ENCODE measurements at places on chromosomes 7 and 10.

DNA sequence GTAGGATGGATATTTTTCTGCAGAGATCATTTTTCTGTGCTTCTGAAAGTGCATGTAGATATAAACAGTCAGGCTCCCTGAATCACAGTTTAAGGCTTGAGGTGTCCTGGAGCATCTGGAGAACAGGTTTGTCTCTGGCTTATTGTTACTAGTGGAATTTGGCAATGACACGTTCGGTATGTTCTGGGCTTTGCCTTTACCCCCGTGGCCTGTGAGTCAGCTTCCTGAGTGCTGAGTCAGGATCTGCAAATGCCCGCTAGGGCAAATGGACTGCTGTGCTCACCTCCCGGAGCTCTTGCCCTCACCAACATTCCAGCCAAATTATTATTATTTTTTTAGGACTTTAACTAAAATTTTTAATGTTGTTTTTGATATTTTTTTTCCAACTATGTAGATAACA is 192.5 kb upstream of the PRSS1 start:
- DNase-seq = no peak

- no peak for DNase-seq
Measured at GRCh38 chr7:105682341-105683060, 101.2 kb upstream of the EFCAB10 start.

DNA sequence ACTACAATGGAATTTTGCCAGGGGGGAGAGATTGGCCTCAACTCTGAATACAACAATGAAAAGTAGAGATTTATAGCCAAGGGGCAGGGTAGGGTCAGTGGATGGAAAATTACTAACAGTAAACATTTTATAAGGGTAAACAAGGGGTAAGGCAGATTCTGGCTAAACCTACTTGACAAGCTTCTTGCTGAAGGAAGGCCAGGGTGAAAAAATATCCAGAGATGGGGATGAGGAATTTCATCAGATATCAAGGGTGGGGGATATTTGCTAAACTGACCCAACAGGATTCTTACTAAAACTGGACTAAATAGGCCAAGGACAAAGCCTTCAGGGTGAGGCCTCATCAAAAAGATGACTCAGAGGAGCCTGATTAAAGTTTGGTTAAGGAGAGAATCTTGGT is 156.3 kb downstream of the RTKN2 start:
- DNase-seq = no peak

DNA sequence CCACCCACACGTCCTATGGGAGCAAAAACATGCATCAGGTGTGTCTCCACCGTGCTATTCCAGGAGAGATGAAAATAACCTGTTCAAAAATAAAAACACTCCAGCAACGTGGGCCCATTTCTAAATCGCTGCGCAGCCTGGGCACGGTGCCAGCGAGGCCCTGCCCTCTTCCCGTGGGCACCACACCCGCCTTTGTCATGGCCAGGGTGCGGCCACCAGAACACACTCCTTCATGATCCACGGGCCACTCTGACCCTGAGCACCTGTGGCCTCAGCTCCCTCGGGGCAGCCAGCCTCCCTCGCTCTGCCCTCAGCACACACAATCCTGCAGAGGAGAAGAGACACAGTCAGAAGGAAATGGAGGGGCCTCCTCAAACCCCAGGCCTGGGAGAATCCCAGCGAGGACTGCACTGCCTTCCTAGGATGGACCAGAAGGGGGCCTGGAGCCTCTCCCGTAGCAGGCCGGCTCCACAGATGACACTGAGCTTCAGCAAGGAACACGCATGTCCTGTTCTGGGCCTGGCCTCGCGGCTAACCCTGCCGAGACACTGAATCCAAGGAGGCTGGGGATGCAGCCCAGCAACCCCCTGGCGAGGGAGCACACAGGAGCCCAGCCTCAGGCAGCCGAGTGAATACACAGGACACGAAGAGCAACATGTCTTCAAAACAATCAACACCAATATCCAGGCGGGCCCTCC is 169.0 kb downstream of the MAD1L1 start:
- DNase-seq = no peak

GRCh38 chr10:44742248-44742647 is 168.9 kb upstream of the TMEM72 start:
- DNase-seq = no peak

DNA sequence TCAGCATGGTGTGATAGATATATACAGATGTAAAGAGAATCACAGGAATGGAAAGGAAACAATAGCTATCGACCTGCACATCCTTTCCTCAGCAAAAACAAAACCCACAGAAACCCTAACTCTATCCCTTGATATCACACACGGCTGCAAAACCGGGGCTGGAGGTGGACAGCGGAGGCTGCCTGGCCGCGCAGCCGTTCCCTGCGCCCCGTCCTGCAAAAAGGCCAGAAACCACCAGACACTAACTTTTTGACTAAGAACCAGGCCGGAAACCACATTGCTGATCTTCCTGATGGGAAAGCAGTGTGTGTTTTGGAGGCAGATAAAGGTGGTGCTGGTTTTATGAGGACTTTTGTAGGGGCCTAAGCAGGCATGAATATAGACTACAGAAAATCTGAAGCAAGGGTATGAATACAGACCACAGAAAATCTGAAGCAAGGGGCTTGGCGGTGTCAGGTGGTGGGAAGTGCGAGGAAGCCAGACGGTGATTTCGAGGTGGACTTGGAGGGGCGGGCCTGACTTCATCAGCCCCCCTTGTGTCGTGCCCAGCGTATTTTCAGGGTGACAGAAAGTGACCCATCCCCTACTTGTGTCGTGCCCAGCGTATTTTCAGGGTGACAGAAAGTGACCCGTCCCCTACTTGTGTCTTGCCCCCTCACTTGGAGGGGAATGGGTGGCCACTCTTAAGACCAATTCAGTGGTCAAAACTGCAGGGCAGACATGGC is 123.3 kb downstream of the WDR37 start:
- DNase-seq = no peak

DNA sequence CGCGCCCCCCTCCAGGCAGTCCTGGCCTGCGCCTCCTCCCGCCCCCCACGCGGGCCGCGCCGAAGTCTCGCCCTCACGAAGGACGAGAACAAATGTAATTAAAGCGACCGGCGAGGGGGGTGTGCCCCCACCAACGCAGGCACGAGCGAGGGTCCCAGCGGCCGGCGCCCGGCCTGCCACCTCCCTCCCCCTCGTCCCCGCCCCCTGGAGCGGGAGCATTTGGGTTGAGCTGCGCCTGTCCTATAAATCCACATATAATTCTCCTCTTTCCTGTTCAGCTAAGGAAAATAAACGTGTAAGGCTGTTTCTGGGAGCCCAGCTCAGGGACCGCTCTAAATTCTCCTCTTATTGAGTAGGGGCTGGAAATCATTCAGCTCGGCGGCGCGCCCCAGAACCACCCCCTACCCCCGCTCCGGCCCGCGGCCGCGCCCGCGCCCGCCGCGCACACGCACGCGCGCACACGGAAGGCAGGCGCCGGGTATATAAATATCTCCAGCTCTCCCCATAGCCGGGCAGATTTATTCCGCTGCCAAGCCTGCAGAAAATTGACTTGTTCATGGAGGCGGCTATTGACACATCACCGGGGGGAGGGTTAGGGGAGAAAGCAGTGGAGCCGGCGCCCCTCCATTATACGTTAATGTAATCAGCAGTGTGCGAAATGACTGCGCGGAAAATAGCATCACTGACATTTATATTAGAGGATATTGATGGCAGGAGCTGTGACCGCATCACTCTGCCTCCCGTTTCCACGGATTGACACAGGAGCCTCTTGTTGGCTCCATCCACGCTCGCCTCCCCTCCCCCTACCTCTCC is 61.6 kb upstream of the BTRC start:
- no peak for DNase-seq

GRCh38 chr7:127973832-127974231 is 57.4 kb downstream of the LRRC4 start:
- DNase-seq = no peak

DNA sequence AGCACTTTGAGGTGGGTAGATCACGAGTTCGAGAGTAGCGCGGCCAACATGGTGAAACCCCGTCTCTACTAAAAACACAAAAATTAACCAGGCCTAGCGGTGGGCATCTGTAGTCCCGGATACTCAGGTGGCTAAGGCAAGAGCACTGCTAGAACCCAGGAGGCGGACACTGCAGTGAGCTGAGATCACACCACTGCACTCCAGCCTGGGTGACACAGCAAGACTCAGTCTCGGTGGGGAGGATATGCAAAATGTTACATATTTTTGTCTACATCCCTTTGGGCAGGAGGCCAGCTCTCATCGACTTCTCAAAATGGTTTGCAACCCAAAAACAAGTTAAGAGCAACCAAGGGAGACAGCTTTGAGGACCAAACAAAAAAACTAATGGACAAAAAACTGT is 8.2 kb downstream of the ATE1 start:
- no peak for DNase-seq

DNA sequence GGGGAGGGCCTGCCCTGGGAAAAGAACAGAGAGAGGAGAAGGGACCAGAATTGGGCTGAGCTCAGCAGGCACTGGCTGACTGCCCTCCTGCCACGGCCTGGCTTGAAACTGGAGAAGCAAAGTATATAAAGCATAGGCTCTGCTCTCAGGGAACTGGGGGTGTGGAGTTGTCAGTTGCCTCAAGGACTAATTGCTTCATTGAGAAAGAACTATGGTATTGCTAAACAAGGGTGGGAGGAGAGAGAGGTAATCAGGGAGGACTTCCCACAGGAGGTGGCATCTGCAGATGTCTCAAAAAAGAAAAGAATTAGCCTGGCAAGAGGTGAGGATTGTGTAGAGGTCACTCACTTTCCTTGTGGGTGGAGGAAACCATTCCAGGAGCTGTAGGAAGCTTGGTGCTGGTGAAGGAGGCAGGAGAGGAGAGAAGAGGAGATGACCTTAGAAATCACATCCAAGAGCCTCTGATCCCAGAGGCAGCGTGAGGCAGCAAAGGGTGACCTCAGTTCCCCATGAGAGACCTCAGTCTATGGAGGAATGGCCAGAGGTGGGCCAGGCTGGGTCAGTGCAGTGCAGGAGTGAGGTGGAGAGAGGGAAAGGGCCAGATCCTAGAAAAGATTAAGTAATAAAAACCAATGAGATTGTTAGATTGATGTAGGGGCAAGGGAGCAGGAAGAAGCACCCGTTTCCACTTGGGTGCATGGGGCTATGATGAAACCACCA is 2.4 kb downstream of the PILRB start:
- no peak for DNase-seq

DNA sequence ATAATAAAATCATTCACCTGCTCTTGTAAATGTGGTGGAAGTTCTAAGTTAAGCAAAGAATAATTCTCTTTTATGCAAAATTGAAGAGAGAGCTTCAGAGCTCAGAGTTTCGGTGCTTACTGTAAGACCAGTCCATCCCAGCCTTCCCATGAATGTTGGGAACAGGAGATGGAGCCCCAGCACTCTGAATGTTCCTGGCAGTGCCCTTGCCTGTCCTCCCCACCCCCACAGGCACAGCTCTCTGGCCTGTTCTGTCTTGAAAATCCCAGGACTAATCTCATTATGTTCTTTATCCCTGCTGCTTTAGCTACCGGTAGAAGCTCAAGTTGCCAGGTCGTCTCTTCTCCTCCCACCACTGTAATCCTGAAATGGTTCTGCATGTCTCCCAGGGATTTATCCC is 29.1 kb upstream of the LHFPL3 start:
- DNase-seq = no peak

DNA sequence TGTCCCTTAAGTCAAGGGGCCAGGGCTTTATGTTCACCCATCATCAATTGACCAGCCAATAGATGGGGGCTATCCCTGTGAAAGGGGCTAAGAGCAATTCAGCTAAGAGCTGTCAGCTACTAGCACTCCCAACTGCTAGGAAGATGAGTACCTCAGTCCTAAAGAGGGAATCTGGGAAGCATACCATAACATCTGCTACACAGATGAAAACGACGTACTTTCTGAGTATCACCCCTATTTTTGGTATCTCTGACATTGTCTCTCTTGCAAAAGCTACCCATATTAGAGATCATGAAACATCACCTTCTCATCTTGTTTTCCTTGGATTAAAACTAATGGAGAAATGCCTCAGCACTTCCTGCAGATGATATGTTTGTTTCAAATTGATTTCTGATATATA is 7.5 kb upstream of the SMNDC1 start:
- DNase-seq = no peak

- DNase-seq = no peak
Measured at GRCh38 chr7:27958933-27959548, 219.1 kb downstream of the TAX1BP1 start.

DNA sequence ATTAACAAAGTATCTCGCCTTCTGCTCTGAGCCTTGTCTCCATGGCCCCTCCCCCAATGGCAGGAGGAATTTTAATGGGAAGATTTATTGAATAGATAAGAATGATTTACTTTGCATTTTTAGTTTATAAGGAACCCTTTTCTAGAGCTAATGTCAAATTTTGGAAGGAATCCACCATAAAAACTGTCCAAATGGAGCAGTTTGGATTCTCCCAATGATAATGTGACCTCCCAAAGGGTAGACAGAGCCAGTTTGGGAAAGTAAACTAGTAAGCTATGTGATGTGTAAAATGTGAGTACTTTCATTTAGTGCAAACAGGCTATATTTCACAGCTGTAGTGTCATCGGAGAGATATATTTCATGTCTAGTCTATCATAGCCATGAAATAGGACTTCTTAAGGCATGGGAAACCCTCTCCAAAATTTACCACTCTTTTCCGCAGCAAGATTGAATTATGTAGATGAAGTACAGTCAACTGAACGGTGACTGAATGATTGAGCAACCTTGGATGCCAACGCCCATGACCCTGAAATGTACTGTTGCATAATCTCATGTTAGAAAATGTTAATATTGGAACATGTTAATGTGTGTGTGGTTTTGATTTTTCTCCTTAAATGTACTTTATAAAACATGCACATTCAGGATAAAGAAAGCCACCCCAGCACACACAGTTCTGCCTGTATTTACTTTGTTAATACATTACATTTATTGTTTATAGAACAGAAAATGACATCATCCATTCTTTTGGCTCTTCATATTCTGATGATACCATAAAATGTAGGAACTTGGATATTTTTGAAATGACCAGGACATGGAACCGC is 140.6 kb downstream of the NRP1 start:
- no peak for DNase-seq

GRCh38 chr7:74379938-74380337 is 73.8 kb upstream of the GTF2IRD1 start:
- no peak for DNase-seq

DNA sequence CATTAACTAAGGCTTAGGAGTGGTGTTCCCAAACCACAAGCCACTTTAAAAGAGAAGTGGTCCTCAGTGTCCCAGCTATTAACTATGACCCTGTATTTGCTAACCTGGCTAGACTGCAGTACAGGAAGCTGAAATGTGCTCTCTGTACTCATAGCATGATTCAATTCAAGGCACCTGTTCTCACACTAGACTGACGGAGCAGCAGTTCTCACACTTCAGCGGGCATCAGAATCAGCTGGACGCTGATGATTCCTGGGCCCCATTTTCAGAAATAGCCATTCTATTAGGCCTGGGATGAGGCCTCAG is 24.5 kb upstream of the MSRB2 start:
- DNase-seq = no peak

GRCh38 chr7:148698397-148699023 is at the start of gene CUL1:
Gene CUL1, plus strand, starts transcription at chr7:148698903. Its CDS starts 31,220 bp downstream, at chr7:148730123.
- DNase-seq = no peak

DNA sequence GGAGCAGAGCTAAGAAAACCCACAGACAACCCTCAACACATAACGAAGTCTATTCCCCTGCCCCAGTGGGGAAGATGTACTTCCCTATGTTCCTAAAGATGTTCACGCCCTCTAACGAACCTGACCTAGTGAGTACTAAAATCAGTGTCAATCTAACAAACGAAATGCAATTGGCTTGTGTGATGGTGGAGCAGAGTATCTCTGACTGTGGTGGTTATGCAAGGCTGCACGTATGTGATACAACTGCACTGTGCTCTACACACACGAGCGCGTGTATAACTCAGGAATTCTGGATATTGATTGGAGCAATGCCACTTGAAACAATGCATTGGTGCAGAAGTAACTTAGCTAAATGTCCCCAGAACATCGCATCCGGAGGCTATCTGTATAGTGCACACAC is 1.3 kb downstream of the ANKRD16 start:
- no peak for DNase-seq

All from cortex of kidney (tissue), 1 donor.